ENCODE measurements at places on chromosomes 5 and 9.

DNA sequence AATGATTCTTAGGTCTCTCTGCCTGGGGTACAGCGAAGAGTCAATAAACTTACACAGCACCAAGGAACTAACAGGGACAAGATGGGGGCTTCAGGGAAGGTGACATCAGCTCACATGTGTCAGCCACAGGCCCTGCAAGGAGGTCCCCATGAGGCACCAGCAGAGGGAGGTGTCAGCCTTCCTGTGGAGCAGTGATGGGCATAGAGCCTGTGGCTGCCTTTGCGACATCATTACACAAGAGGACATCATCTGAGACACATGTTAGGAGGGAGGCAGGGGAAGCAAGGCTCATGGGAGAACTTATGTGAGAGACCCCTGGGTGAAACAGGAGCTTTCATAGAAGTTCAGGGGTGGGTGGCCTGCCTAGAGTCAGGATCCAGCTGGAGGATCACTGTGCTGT lies 389.6 kb downstream of the SEMA5A start:
- DNase-seq: peak; percentile 85

DNA sequence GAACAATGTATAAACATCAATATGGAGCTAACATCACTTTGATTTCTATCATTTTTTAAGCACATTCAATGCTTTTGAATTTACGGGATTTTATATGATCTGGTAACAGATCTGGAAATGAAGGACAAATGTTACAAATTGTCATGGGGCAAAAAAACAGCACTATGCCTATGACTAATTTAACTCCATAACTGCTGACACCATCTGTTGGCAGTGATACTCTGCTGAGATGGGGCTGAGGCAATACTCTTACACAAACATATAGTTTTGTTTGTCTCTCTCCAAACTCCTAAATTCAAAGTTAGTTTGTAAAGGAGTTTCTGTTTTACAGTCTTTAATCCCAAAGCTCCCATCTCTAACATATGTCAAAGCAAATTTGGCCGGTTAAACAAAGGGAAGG lies 132.5 kb upstream of the FER start:
- peak; percentile 49 for DNase-seq

GRCh38 chr9:35615981-35616680 lies 2.1 kb downstream of the CD72 start:
- DNase-seq: no peak

DNA sequence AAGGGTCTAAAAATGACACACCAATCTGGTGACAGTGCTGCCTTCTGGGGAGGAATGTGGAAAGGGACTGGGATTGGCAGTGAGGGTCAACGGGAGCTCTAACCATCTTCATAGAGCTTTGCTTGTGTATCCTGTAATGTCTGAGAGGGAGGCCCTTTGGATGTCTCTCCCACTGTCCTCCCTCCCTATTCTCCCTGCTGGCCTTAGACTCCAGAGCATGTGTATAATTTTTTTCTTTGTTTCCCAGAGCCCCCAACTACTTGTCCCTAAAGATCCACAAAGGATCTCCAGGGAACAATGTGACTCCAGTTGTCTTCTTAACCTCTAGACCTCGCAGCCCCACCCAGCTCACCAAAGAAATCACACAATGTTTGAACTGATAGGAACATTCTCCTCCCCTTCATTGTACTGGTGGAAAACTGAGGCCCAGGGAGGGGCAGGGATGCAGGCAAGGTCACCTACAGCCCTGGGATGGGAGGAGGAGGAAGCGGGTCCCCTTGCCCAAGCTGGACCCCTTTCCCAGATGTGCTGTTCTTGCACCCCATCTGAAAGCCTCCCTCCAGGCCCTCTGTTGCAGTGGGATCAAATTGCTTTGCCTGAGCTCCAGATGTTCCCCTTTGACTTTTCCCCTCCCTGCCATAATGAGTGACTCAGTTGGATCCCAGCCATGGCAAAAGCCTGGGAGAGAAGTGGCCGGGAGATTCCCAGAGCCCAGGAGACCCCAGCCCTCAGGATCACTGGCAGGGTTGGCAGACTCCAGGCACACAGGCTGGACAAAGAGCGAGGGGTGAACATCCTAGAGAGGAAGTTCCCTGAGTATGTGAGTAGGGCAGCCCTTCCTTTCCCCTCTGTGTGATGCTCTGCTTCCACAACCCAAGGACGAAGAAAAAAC lies 21.8 kb downstream of the SPARC start:
- DNase-seq: peak; percentile 72

DNA sequence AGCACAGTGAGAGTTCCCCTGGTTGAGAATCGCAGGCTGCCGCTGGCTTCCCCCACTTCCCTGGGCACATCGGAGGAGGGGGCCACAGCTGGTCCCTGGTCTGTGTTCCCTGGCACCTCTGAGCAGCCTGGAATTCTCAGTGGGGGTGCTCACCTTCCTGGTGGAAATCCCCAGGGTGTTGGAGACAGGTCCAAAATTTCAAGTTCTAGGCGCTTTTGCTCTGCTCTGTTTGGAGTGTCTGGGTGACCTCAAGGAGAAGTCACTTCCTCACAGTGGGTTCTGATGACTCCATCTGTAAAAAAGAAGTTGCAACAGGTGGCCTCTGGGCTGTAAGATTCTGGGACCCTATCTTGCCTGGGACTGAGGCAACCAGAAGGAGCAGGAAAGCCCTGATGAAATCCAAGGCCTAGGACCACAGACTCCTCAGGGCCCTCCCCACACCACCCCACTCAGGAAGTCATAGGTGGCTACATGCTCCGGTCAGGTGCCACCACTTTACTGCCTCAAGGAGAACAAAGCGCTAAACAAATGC lies at the start of gene TRAF1:
TSS of gene TRAF1 (minus strand) at position 400 of the 532 bp plus-strand sequence. CDS start 721 bp downstream, outside the sequence.
- DNase-seq: no peak

GRCh38 chr5:84255315-84255714 lies 129.4 kb downstream of the EDIL3 start:
- peak; percentile 43 for DNase-seq

GRCh38 chr5:151562019-151562707 lies 29.0 kb downstream of the FAT2 start:
- no peak for DNase-seq

DNA sequence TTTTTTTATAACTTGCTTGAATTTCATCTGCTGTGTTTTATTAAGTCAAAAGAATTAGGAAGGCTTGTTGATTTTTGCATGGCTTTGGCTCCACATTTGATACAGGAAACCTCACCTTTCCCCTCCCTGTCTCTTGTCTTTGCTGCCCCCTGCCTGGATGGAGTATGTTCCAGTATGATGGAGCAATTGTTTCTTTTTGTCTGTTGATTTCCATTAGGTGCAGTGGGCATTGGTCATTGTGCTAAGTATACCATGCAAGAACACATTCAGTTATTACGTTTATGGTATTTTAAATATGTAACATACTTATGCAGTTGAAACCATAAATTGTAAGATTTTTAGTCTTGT lies 19.6 kb downstream of the TJP2 start:
- no peak for DNase-seq

- no peak for DNase-seq
Measured at GRCh38 chr9:5004481-5004880, 19.4 kb downstream of the JAK2 start.

Data from fibroblast of gingiva (primary cell).